Suppressor macrophage (primary cell): ENCODE measurements at places on chromosomes 1 and 21.

DNA sequence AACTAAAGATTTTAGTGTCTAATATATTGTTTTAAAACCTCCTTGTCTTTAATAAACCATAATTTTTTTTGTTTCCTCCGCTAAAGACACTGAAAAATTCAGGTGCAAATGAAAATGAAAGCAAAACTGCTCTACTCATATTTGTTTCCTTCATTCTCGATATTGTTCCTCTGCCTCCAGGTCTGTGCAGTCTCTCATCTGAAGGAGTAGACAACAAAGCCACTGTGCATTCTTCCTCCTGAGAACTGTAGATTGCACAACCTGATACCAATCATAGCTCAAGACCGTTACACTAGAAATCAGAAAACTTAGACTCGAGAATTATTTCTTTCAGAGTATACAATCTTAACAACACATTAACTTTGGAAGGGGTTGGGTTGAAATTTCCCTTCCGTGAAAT lies 373.1 kb upstream of the CXADR start:
- DNase-seq, result peak; percentile 1

- no peak for DNase-seq
These were observed 2.4 kb downstream of the S100A5 start for GRCh38 chr1:153538315-153538821.

DNA sequence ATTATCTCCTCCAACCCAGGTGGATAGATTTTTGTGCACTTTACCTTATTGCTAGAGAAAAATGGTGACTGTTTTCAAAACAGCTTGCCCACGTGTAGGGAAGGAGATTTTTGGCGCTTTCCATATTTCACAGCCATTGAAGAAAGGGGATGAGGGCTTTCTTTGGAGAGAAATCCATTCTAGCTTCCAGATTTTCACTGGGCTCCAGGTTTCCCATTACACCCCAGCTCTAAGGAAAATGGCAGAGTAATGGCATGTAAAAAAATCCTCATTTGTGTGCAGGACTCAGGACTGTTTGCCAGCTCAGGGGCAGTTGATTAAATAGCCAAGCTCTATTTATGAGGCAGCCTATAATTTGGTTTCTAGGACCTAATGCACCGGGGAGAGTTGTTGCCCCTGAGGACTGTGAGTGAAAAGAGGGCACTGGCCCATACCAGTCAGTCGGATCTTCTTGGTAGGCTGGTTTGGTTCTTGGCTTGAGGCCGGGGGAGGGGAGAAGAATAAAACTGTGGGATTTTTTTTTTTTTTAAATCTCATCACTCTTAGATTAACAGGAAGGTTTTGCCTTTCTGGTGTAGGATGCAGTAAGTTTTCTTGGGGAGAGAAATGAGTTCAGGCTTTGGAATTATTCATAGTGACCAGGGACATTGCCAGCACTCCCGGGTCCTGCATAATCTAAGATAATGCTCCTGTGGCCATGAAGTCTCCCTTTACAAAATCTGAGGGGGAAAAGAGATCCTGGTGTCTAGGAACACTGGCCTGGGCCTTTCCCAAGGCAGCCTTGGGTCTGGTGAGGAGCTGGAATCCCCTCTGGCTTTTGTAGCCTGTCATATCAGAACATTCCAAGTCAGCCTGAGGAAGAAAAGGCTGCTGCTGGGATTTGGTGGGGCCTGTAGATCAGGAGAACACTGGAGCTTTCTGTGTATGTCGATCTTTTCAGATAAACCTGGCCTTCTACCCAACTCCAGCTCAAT lies 1.9 kb upstream of the ARID1A start:
- no peak for DNase-seq

- no peak for DNase-seq
These were observed 11.7 kb downstream of the TNFRSF18 start for GRCh38 chr1:1194723-1195122.

- no peak for DNase-seq
These were observed 4.5 kb downstream of the HNRNPR start for GRCh38 chr1:23339632-23340031.

DNA sequence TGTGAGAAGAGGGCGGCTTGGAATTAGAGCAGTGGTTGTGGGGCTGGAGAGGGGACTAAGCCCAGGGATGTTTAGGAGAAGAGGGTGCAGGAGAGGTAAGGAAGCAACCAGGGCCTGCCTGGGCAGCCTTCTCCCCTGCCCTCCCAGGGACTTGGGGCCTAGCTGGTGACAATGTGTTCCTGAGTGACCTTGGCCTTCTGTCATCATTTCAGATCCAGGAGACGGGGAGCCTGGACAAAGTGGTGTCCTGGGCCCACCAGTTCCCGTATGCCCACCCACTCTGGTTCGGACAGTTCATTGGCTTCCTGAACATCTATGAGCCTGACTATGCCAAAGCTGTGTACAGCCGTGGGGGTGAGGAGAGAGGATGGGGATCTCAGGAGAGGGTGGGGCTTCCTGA lies 11.8 kb downstream of the CYP4B1 start:
- no peak for DNase-seq

GRCh38 chr1:155888481-155888880 lies 22.7 kb downstream of the RIT1 start:
- DNase-seq, result no peak

DNA sequence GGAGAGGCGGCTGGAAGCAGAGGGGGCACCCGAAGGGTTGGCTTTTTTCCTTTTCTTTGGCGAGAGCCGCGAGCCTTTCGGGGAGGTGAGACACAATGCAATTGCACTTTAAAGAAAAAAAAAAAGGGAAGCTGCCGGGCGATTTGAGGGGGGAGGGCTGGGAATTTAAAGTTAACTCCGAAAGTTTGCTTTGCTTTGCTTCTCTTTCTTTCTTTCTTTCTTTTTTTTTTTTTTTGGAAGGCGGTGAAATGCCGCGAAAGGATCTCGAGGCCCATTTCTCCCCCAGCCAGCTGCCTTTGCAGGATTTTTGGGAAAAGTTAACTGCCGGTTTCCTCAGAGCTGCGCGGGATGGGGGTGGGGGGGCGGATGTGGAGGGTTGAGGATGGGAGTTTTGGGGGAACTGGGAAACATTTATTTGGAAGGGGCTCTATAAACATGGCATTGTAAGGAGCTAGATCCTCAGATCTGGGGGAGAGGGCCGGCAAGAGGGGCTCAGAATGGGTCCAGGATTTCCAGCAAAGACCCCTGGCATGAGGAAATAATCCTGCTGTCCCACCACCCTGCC lies 997 bp downstream of the ZNF362 start:
- no peak for DNase-seq

GRCh38 chr1:226632922-226633351 lies 84.4 kb downstream of the STUM start:
- peak; percentile 93 for DNase-seq

DNA sequence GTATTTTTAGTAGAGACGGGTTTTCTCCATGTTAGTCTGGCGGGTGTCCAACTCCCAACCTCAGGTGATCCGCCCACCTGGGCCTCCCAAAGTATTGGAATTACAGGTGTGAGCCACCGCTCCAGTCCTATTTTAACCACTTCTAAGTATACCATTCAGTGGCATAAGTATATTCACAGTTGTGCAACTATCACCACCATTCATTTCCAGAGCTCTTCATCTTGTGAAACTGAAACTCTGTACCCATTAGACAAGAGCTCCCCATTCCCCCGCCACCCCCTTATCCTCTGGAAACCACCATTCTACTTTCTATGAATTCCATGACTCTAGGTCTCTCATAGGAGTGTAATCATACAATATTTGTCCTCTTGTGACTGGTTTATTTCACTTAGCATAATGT lies 40.2 kb upstream of the CAMTA1 start:
- no peak for DNase-seq

DNA sequence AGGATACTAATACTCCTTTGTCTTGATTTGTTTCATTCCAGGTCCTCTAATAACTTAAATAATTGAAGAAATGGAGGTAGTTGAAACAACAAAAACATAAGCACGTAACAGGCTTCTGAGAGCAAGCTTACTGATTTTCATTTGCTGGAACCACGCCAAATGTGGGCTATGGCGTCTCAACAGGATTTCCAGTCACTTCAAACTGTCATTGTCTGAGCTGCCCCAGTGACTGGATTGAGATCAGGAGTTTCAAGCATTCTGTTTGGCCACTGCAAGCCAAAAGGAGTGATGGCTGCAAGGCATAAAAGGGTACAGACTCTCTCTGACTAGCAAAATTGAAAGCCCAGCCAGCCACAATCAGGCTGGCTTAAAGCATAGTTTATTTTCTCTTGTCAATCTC lies 289.9 kb downstream of the DPYD start:
- DNase-seq, result peak; percentile 4

- DNase-seq, result no peak
These were observed 24.2 kb downstream of the MTARC1 start for GRCh38 chr1:220810963-220811362.

- DNase-seq, result no peak
These were observed 76.6 kb downstream of the DMRTB1 start for GRCh38 chr1:53535846-53536245.

- DNase-seq, result no peak
These were observed 453.6 kb downstream of the LTN1 start for GRCh38 chr21:28538987-28539622.

DNA sequence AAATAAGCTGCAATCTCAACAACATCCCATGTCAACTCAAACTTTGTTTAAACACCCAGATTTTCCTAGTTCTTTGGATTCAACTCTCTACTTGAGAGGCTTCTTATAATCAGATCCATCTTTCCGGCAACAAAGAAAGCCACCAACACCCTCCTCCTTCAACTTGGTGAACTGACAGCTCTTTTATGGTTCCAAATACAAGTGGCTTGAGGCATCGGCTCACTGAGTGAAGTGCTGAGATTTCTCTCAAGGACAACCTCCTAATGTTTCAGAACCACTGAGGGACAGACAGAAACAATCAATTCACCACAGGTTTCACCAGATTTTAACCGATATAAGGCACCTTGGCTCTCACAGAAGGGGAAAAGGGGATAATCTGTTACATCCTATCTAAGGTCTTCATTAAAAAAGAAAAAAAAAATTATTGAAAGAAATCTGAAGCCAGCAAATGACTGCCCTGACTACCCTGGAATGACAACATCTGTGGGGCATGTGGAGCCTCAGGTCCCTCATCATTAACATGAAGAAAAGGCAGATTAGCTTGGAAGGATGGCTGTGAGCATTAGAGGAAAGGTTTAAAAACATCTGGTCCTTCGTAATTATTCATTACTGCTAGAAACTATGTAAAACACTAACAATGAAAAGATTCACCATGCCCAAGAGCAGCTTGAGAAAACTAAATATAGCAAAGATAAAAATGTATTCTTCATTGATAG lies 50.9 kb downstream of the PTPN14 start:
- no peak for DNase-seq

GRCh38 chr1:33009561-33009960 lies 27.1 kb downstream of the AK2 start:
- DNase-seq, result no peak

DNA sequence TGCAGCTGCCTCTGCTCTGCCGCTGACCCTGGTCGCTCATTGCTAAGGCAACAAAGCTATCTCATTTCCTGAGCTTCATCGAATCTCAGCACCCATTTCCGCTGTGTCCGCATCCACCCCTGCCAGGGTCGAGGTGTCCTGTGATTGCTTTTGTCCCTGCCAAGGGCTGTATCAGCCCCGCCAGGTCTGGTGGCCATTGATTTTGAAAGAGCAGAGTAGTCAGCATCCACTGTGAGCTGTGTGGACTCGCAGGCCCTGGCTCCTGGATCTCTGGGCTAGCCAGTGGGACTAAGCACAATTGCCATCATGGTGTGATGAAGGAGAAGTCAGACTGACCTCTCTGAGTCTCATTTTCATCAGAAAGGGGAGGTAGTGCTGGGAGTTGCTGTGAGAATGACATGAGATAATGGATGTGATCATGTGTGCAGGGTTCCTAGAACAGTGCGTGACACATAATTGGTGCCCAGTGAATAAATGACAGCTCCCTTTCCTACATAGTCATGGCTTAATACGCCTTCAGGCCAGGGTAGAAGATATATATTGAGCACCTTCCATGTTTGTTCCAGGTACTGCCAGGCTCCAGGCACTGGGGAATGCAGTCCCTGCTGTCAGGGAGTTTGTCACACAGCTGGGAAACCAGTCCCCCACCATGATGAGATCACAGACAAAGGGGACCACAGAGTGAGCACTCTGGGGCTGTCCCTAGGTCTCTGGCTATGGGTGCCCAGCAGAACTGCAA lies 32.1 kb downstream of the NAV1 start:
- DNase-seq, result no peak

GRCh38 chr1:10540277-10541005 lies 65.7 kb downstream of the PEX14 start:
- no peak for DNase-seq

- DNase-seq, result no peak
These were observed 52.9 kb downstream of the LRRC8D start for GRCh38 chr1:89873770-89874169.

DNA sequence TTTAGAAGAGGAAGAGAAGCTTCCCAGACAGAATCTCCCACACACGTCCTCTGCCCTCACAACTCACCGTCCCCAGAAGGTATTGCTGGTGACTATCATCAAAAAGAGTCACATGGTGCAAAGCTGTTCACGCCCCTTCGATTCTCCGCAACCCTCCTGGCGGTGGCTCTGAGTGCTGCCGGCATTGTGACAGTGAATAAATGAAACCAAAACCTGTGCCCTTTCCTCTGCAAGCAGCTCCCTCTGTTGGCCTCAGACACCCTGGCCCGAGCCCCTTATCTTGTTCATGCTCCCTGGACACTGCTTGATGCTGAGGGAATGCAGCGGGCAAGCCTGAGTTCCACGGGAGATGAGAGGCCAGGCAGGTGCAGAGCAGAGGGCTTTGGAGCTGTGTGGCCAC lies 510.3 kb downstream of the NPHP4 start:
- no peak for DNase-seq

DNA sequence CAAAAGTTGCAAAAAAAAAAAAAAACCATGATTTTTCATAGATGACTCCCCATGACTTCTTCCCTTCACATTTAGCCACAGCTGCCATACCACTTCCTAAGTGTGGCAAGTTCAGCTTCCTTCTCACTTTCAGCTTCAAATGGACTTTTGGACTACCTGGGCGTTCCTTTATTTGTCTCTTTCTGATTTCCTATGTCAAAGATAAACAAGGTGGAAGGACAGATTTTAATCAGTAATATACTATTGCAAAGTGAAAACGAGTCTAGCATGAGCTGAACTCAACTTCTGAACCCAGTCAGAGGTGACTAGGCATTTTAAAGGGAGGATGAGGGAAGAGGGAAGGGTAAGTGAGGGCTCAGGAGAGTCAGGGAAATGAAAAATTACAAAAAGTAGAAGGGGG lies 14.4 kb upstream of the SCCPDH start:
- DNase-seq, result no peak

DNA sequence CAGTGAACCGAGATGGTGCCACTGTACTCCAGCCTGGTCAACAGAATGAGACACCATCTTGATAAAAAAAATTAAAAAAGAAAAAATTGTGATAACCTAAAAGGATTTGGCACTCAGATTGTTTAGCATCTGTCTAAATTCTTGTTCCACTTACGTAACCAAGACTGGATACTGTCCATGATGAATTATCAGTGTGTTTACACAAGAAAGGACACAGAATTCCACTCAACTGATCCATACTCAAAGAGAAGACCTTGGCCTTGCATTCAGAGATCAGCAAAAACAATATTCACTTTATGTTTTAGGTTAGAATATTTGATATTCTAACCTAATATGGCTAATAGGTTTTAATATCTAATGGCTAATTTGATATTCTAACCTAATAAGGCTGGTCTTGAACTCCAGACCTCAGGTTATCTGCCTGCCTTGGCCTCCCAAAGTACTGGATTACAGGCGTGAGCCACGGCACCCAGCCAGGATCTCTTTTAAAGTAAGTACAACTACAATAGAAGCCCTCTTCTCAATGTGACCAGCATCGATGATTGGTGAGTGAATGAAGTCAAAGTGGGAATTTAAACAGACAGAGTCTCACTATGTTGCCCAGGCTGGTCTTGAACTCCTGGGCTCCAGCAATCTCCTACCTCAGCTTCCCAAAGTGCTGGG lies 43.1 kb upstream of the COX20 start:
- DNase-seq, result no peak
